ENCODE measurements at places on chromosomes 11 and 22. TPM values are rescaled to one million over a fixed set of nuclear protein-coding genes. Genes with fewer than 3 reads are reported as not detected.

DNA sequence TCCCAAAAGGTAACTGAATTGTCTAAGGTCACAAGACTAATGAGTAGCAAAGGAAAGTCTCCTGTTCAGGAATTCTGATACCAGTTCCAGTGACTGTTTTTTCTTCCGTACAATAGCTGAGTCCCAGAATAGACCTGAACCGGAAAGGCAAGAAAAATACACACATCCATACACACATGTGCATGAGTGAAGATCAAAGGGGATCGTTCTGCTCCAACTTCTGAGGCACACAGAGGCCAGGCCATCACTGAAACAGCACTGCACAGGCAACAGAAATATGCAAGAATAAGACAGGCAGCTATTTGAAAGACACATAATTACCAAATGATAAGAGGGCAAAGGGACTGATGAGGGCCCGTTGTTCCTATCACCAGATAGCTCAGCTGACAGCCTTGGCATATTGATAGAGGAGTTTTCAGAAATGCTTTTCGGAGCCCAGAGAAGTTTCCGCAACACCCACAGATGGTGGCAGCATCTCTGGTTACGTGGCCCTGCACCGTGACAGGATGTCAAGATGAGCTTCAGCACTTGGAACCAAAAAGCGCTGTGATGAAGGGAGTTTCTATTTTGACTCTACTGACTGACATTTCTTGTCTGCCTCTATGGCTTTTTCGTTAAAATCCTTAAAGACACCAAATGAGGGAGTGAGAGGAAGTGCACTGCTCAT, 280.6 kb downstream of the LARGE1 start:
- DNase-seq: no peak

GRCh38 chr22:35230839-35231584, 26.3 kb upstream of the HMGXB4 start:
- DNase-seq: no peak

DNA sequence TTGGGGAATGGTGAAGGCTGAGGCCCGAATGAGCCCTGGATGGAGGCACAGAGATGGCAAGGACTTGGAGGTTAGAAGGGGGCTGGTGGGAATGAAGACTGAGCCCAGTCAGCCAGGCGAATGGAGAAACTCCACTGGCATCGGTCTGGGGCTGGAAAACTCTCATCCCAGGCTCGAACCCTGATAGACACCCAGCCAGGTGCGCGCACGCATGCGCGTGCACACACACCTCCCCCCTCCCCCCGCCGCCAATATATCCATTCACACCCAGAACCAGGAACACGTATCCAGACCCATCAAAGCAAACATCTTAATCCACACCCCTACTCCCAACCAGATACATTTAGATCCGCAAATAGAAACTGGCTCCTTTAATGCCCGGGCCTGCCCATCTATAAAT, 139.3 kb downstream of the CEP164 start:
- DNase-seq: no peak

GRCh38 chr11:82750643-82751139, 17.0 kb upstream of the FAM181B start:
- no peak for DNase-seq

GRCh38 chr11:16299390-16299789, 57.0 kb downstream of the SOX6 start:
- DNase-seq: no peak

GRCh38 chr11:9263840-9264315, 1.3 kb downstream of the DENND5A start:
- DNase-seq: no peak

- DNase-seq: no peak
Measured at GRCh38 chr11:11514246-11514645, 107.6 kb downstream of the GALNT18 start.

DNA sequence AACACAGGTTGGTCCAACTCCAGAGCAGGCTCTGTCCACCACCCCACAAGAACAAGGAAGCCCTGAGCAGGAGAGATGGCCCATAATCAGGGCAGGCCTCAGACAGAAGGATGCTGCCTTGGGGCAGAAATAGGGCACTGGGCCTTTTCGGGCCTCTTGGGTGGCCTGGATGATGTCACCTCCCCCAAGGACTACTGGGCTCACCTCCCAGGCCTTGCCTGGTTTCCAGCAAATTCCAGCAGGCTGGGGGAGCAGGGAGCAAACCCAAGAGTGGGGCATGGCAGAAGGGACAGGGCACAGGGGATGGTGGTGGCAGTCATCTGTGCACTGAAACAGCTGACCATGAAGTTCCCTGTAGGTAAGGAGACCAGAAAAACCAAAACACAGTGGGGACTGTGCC, 5.3 kb upstream of the NAA40 start:
- DNase-seq: no peak

DNA sequence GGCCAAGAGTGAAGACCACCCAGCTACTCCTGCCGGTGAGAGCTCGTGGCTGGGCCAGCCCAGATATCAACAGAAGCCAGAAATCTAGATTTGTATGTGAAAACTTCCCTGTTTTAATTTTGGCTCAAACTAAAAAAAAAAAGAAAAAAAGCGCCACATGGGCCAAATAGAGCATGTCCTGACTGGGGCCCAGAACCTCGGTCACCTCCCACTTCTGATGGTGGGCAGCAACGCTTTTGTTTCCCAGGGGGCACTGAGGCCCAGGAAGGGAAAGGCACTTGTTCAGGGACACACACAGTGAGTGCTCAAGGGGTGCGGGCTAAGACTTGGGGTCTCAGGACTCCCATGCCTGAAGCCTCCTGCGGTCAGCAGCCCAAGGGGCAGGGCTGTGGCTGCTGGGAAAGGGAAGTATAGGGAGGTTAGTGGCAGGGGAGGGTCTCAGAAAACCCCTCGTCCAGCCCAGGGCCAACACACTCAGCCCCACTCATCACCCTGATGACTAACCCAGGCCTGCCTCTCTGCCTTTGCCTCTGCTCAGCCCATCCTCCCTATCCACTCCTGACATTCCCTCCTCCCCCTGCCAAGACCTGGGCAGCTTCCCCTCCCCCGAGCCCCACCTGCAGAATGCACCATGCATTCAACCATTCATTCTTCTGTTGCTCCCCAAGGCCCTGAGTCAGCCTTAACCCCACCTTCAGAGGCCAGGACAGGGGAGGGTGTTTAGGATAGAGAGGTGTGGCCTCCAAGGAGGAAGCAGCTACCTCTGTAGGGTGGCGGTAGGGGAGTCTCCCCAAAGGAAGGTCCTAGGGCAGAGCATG, 30.0 kb upstream of the TCF20 start:
- no peak for DNase-seq

DNA sequence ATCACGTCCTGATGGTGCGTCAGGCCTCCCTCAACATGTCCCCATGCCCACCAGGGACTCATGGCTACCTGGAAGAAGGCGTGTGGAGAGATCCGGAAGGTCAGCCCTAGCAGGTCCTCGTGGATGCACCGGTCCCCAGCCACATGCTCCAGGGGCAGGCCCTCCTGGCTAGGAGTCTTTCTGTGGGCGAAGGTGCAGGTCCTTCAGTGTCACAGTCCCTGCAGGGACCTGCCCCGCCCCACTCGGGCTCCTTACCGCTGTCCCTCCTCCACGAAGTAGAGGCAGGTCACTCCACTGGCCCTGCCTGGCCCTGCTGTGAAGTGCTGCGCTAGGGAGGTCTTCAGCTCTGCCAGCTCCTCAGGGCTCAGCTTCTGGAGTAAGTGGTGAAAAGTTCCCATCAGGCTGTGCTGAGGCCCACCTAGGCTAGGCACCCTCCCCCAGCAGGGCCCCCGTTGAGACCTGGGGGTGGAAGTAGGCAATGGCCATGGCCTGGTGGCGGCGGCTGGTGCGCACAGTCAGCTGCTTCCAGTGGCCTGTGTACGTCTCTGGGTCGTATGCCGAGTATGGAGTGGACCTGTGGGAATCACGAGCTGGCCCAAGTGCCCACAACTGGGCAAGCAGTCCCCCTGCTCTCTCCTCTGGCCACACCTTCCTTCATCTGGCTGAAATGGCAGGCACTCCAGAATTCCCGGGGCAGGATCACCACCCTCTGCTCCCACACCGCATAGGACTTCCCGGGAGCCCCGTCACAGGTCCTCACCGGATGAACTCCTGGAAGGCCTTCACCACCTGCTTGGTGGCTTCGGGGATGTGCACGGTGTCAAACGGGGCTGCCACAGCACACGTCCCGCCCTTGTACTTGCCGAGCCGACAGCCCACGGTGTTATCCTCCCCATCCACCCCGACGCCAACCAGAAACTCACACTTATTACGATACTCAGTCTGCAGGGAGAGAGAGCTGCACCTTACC, 1.1 kb upstream of the RANBP1 start:
- no peak for DNase-seq

DNA sequence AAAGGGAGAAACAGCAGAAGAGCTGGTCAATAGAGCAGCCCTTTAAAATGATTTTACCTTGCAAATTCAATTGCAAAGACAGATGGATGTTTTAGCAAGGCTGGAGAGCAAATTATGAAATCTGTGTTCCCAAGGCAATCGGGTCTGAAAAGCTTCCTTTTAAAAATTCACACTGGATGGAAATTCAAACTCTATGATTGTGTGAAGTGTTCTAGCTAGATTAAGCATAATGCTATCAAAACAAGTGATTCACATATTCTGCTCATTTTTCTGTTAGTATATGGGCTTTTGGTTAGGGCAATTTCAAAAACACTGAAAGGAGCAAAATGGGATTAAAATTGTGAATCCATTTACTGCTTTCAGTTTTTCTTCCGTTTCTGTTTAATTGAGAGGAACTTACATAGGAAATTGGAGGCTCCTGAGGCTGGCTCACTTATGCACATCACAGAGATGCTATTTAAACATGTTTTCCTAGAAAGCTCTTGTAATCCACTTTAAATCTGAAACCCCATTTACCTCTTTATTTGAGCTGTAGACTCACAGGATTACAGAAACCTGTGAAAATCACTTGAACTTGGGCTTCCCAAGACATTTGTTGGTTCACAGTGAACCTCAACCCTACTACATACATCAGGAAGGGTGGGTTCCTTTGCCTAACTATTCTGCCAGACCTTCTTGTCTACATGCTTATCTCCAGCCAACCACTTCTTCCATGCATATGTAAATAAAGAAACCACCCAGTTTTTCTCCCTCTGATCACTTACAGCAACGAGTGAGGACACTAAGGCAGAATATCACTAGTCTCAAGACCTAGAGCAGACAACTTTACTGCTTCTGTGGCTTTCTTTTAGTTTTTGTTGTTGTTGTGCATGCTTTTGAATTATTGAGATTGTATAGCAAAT, 201.9 kb upstream of the PITPNB start:
- DNase-seq: no peak

- no peak for DNase-seq
Measured at GRCh38 chr11:103433386-103434072, 324.3 kb downstream of the DYNC2H1 start.

GRCh38 chr22:25208743-25209505, 9.3 kb downstream of the CRYBB3 start:
- DNase-seq: no peak

GRCh38 chr22:49663823-49664222, 163.8 kb downstream of the BRD1 start:
- DNase-seq: no peak

DNA sequence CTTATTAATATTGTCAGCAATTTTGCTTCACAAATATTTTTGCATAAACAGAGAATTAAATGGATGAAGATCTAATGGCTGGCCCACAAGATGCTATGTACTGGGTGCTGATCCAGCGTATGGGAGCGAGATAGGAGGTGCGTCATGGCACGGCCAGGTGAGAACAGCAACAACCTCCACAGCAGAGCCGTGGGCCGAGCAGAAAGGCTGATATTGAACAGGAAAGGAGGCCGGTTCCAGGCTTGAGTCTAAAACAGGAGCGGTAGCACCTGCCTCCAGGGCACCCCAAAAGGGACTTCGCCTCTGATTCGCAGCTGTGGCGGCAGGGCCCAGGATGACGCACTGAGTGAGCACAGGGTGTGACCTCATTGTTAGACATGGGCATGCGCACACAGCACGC, 1502.1 kb downstream of the TBC1D22A start:
- no peak for DNase-seq

DNA sequence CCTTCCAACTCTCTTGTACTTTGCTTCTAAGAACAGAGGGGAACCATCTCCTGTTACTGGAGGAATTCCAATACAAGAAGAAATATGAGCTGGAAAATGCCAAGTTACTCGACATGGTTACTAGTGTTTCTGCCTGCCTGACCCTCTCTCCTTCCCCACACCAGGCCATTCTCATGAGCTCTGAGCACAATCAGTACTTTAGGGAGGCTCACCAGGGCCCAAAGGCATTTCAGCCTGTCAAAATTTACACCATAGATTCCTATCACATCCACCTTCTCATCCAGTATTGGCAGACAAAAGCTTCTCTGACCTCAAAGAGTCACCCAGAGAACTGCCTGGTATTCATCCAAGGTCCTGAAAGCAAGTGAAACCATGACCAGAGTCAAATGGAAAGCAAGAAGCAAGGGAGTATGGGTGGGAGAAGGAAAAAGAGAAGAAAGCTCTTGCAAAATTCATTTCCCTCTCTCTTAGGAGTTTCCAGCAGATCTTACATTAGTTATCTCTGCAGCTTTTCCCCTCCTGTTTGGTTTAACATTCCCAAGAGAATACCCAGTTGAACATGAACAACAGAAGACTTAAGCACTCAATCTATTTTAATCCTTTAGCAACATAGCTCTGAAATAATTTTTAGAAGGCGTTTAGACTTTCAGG, 58.7 kb upstream of the NCAM1 start:
- DNase-seq: no peak

DNA sequence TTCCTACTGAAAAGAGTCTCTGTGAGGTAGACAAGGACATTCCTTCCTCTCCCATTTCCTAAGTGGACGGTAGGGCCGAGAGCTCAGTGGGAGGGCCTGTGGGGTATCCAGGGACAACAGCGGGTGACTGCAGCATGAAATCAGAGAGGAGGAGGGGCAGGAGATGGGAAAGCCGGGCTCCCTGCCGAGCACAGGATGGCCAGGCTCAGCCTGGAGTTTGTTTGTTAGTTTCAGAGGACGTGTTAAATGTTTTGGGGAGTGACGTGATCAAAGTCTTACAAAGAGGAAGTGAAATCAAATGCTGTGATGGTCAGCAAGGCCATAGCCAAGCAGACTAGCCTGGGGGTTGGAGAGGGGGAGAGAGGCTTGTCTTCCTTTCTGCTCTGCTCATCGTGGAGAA, 152.7 kb downstream of the ADAMTS15 start:
- peak; percentile 51 for DNase-seq

GRCh38 chr22:38246692-38247091, 26.1 kb downstream of the TMEM184B start:
- DNase-seq: no peak

The ZNF408 gene
- 28.9 TPM for total RNA-seq

The TEX54 gene
- not detected for total RNA-seq

The CACNA1I gene
- total RNA-seq: 0.27 TPM

The GLYATL1 gene
- total RNA-seq: 0.30 TPM

The TSKU gene
- 125 TPM for total RNA-seq

The FERMT3 gene
- 7.7 TPM for total RNA-seq

The OR8A1 gene
- not detected for total RNA-seq

The PYGM gene
- total RNA-seq: 0.76 TPM
